ENCODE measurements at places on chromosomes 3 and 15.

GRCh38 chr15:89089316-89090230 lies 1.3 kb downstream of the ABHD2 start:
- no peak for DNase-seq

GRCh38 chr3:8864402-8865350 lies 95.3 kb upstream of the OXTR start:
- no peak for DNase-seq

DNA sequence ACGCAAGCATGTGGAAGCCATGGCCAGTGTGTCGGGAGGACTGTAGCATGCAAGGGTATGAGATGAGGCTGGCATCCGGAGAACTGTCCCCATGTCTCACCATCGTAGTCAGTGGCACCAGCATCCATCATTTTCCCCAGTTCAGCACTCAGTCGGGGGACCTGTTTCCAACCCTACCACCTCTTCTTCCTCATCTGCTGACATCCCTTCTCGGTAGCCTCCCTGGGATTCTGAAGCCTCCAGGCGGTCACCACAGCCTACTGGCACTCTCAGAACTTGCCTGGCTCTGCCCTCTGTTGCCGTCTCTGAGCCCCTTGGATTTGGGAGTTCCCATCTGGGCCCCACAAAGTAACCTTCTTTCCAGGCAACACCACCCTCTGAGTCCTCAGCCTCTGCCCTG lies 131.1 kb upstream of the ABHD17C start:
- DNase-seq = no peak

DNA sequence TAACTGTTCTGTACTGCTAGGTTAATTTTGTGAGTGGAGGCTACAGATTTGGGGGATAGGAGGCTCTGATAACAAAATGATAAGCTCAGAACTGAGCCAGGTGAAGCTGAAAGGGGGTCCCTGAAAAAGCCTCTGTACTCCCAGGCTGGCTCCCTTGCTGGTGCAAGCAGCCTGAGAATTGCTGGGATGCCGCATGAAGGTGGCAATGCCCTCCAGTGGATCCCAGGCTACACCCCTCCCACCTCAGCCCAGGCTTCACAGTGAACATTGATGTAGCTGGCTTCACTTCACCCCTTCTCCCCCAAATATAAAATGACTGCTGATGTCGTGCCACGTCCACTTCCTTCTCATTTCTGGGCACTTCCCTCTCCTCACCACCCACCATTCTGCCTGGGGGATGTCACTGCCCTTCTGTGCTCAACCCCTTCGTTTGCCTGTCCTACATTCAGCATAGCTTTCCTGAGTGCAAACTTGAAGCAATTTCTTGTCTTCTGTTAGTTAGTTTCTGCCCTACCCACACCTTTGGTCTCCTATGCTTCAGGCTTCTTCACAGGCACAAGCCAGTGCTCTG lies 9.7 kb upstream of the ARHGEF26 start:
- DNase-seq = no peak

- no peak for DNase-seq
Observed at GRCh38 chr15:98326804-98327203, 321.5 kb upstream of the IGF1R start.

DNA sequence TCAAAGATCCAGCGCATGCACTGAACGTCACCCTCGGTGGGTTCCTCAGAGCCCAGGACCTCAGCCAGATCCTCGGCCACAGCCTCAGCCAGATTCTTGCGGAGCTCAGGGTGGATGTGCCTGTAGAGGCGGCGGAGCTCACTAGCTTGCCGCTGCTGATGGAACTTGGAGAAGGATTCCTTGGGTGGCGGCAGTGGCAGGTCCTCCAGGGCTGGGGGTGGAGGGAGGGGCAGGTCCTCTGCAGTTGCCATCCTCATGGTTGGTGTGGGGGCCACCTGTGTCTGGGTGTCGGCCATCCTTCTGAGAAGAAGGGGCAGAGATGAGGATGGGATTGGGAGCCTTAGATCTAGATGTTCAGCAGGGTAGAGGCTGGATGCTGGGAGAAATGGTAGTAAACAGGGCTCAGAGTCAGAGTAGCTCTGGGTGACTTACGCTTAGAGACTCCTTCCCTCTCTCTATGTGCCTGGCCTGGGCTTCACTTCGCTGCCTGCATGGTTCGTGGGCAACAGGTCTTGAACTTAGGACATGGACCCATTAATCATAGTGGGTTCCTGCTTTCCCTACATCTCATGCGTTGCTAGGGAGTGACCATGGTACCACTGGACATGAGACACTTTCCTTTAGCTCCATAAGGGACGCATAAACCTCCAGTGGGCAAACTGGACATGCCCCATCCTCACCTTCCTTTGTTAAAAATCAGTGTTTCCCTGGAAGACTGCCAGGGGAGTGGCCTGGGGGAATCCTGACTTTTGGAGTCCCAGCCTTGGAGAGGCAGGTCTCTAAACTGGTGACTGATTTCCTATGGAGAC lies 3.0 kb downstream of the XIRP1 start:
- no peak for DNase-seq

GRCh38 chr3:48077815-48078214 lies 61.6 kb upstream of the MAP4 start:
- no peak for DNase-seq

DNA sequence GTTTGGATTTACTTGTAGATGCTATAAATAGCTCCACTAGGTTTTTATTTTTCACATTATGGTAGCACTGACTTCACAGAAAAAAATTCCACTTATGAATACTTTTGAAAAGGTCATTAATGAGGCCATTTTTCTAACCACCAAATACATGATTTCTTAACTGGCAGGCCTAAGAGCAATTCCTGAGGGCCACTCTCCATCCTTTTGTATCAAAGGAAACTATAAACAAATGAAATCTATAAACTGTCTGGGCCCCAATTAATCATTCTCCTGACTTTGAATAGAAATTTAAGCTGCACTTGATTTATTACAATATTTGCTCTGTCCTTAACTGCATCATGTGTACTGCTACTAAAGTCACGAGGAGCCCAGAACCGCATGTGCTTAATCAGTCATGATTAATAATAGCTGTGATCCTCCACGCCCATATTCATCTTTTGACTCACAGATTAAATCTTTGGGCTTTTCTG lies 25.1 kb upstream of the MTMR10 start:
- DNase-seq = no peak

DNA sequence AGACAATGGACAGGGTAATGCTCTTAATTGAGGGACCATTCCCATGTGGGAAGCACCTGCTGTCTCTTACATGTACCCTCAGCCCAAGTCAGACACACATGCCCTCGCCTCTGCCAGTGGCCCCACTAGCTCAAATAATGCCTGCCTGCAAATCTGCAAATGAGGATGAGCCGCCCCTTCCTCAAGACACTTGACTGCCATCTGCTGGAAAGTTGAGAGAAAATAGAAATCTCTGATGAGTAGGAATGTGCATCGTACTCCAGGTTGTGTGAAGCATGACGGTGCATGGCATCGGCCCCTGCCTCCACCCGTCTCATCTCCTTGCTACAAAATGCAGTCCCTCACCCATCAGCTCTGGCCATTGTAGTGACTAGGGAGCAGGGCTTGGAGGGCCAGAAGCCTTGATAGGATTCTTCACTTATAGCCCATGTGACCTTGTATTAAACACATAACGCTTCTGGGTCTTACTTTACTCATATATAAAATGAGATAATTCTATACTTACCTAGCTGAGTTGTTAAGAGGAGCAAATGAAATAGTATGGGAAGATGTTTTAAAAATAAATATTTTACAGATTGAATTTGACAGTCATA lies 6.3 kb upstream of the SCN5A start:
- DNase-seq = no peak

GRCh38 chr3:56370991-56371775 lies 97.1 kb downstream of the ERC2 start:
- no peak for DNase-seq

GRCh38 chr3:183737116-183737515 lies 39.5 kb downstream of the YEATS2 start:
- DNase-seq = no peak

DNA sequence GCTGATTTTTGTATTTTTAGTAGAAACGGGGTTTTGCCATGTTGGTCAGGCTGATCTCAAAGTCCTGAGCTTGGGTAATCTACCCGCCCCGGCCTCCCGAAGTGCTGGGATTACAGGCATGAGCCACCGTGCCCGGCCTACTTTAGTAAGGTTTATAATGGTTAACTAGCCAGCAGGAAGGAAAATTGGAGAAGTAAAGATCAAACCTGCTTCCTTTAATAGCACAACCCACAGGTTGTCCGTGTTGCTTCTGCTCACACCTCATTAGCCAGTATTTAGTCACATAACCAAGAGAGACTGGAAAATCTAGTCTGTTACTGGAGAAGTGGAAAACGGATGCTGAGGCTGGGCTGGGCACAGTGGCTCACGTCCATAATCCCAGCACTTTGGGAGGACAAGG lies 51.9 kb upstream of the TBL1XR1 start:
- DNase-seq = no peak

DNA sequence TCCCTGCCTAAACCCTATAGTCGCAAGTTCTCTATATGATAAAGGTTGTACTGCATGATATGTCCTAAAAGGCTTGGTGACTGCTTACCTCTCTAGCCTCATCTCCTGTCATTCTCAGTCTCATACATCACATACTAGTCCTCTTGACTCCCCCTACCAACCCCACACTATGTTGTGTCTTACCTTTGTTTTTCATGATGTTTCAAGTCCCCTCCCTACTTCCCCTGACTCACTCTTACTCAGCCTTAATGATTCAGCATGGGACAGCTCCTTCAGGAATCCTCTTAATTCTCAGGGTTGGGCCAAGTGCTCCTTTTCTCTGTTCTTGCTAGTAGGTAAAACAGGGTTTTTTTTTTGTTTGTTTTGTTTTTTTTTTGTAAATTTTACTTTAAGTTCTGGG lies 49.6 kb downstream of the SLMAP start:
- DNase-seq = no peak

DNA sequence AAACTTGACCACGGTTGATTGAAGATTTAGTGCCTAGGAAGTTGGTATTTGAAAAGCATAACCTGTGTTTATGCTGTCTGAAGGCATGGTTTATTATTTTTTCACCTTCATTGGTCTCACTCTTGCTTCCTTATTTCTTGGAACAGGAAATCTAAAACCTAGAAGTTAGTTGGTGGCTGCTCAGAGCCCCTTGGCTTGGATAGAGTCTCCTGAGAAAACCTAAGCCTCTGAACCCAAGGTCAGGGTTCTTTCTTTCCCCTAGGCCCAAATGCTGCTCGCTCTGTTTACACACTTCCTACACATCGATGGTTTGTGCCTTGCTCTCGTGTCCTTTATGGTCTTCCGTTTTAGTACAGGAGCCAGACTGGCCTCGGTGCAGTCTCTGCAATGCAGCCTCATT lies 82.2 kb downstream of the TRAK1 start:
- peak; percentile 50 for DNase-seq

DNA sequence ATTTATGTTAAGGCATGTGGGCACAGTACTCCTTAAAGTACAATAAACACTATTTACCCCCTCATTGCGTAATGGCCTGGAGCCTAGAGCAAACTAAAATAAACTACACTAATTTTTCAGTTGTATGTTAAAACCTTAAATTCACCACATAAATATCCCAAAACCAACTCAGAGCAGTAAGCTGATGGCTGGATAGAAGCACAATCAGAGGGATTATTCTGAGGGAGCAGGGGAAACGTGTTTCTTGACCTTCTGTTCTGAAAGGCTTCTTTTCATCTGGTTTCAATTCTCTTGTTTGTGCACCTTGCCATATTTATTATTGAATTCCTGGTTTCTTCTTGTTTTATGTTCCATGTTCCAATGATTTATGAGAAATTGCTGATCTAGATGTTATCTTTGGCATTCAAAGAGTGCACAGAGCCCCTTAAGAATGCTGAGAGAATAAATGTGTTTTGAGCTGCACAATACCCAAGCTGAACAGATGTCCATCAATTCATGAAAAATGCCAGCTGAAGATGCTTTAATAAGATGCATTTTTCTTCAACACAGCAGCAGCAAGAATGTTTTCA lies 29.6 kb downstream of the RPL22L1 start:
- no peak for DNase-seq

DNA sequence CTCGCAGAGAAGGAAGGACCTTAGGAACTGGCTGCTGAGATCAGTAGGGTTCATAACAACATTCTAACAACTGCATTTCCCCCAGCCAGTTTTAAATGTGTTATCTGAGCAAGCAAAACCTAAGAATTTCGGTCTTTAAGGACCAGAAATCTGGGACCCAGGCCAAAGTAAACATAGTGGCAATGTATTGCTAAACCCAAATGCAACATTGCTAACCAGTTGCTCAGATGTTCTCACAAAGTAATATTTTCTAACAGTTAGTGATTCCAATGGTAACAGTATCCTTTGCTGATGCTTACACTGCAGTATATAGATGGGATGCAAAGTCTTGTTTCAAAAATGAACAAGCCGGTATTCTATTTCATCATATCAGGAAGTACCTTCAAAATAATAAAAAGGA lies 254.3 kb downstream of the RYR3 start:
- DNase-seq = no peak

DNA sequence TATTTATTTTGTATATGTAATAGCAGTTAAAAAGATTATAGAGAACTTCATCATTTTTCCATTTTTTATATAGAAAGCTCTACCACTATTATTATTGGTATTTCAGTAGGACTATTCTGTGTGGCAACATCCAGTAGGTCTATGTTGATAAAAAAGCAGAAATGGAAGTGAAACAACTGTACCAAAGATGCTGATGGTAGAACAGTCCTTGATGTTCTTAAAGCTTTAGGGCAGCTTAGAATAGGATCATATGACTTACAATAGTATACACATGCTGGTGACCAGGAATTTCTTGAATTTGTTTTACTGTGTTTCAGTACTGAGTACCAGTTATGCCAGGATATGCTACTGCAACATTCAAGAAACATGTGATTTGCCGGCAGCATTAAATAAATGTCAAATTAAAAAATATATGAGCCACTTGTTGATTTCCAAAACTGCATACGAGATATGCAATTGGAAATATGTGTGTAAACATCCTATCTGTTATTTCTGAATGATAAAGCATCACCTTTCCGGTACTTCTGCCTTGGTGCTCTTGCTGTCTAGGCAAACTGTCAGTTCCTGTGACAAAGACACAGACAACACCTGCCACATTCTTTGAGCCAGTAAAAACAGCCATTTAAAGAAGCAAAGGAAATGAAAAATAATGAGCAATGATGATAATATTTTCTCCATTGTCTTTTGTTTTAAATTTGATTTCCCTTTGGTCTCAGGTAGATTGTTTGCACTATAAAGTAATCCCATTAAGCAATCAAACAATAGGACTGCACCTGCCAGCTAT lies 649.2 kb downstream of the ZPLD1 start:
- no peak for DNase-seq

Data from KG1 (cell line).